Cerebellar nuclear complex (tissue), 1 donor: ENCODE measurements at places on chromosomes 6 and 20.

GRCh38 chr20:57867181-57867803 lies 157.5 kb upstream of the PMEPA1 start:
- no peak for DNase-seq

GRCh38 chr20:49660912-49661311 lies 52.8 kb downstream of the B4GALT5 start:
- no peak for DNase-seq

DNA sequence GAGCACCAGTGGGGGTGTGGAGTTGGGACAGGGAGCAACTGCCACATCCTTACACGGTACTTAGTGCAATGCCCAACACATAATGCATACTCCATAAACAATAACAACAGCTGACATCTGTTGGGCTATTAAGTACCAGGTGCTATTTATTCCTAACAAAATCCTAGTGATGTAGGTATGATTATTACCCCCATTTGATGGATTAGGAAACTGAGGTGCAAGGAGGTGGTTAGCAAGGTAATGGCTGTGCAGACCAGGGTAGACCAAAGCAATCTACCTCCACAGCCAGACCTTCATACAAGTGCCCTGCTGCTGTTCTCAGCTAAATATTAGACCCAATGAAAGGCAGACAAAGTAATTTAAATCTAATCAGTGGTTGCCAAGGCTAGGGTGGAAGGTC lies 36.8 kb downstream of the SLC13A3 start:
- DNase-seq: no peak

DNA sequence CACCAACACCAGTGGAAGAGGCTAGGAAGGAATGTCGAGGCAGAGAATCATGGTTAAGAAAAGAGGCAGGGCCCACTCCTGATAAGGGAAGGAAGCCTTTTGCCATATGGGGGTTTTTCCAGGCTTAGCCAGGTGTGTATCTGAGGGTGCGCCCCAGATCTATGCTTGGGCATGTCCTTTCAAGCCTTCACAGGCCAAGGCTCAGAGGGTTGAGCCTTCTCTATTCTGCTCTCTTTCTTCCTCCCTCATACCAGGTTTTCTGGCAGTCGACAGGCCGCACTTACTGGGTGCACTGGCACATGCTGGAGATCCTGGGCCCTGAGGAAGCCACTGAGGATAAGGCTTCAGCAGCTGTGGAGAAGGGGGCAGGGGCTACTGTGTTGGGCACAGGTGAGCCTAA lies 4.7 kb downstream of the CUL9 start:
- DNase-seq: no peak

DNA sequence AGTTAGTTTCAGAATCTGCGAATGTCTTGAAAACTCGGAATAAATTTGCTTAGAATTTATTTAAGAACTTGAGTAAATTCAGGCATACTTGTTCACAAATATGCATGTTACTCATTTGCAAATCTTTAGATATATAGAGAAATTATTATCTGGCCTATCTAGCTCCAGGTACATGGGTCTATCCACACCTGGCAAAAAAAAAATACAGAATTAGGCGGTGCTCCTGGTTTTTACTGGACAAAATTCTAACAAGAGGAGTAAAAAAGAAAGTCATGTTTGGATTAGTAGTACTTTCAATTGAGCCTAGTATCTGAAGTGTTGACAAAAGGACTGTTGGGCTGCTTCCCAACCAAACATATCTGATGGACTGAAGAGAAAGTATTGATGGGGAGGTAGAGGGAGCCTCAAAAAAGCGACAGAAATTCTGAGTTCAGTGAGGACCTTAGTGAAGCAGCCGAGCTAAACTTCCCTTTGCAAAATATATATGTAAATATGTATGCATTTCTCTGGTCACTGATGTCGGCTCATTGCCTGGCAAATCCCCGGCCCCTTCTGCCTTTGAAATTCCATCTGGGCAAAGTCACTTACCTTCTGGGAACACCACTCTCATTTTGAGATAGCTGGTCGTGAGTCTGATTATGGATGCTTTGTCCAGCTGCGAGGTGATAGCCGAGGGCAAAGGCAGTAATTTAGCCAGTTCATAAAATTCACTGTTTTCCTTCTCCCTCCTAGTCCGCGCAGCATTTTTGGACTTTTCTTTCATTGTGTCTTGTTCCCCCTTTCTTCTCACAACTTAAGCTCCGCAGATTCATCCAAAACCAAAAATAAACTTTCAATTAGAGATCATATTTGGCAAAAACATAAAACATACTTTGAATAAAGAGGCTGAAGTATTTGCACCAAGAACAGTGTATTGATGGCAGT lies 1.8 kb downstream of the SIM1 start:
- no peak for DNase-seq

- peak; percentile 86 for DNase-seq
Observed at GRCh38 chr6:111711476-111711875, 105.8 kb upstream of the TRAF3IP2 start.

DNA sequence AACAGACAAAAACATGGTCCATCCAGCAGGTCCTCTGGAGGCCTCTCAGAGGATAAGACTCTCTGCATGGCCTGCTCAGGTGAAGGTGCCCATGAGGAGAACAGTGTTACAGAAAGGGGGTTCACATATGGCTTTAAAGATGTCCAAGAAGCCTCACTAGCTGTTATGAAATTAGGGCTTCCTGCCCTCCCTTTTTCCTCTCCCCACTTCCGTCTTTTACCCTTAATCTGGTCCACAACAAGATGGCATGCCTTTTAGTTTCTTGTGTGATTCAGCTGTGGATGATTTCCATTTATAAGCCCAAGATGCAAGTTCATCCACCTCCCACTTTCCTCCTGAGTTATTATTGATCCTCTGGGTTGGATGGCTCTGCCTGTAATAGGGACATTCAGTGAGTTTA lies 14.0 kb downstream of the GCNT2 start:
- DNase-seq: no peak

DNA sequence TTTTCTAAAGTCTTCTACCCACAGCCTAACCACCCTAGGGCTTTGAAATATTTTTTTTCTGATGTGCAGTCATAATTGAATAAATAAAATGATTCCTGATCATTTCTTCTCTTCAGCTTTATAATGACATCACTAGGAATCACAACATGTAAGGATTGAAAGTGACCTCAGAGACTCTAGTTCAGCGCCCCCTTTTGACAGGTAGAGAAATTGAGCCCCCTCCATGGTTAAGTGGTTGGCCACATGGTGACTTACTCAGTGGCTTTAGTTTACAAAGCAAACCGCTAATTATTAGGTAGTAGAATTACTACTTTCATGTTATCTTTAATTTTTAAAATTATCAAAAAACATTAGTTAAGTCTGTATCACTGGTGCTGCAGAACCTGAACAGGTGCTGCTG lies 13.3 kb upstream of the SLC2A12 start:
- DNase-seq: no peak

DNA sequence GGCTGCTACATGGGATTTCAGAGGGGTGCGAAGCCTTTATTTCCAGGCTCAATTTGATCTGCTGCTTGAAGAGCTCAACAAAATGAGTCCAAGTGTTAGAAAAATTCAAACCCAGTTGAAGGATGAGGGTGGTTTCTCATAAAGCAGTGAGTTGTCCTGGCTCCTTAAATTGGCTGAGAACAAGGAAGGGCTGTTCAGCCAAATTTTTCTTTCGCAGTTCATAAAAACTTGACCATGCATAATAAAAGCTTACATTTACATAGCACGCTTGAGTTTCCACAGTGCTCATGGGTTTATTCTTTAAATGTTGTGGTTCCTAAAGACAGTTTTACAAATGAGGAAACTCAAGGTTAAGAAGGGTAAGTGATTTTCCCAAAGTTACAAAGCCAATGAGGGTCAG lies 174.4 kb upstream of the FOXA2 start:
- no peak for DNase-seq

DNA sequence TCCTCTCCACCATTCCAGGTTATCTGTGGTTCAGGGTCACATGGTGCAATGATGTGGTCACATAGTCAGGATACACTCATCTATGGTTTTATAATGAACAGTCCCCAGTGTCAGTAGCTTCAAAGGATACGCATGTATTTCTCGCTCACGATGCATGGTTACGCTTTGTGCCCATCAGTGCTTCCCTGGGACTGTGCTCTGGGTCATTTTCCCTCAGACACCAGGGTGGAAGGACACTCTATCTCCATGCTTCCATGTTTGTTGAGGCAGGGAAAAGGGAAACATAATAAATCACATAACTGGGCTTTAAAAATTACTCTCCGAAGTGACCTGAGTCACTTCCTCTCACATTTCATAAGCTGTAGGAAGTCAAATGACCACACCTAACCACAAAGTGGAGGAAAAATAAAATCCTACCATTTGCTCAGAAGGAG lies 394.8 kb upstream of the NOX3 start:
- DNase-seq: no peak

- DNase-seq: no peak
Observed at GRCh38 chr6:156787569-156788492, 10.7 kb downstream of the ARID1B start.
